ENCODE measurements at places on chromosomes 3 and 15.

- no peak for DNase-seq
- H3K36me3 ChIP-seq = no peaks in the 10 kb centered on the region
- no peaks in the 10 kb centered on the region for H3K4me1 ChIP-seq
These were observed 131.1 kb downstream of the NR1I2 start for GRCh38 chr3:119913021-119913420.

- no peak overlapping the region for H3K27ac ChIP-seq
- no peak overlapping the region for H3K4me3 ChIP-seq
- no peaks in the 10 kb centered on the region for H3K36me3 ChIP-seq
- no peak for DNase-seq
- no peaks in the 10 kb centered on the region for H3K4me1 ChIP-seq
- no peaks in the 10 kb centered on the region for H3K27me3 ChIP-seq
These were observed 104.3 kb upstream of the TMC3 start for GRCh38 chr15:81478354-81478753.

DNA sequence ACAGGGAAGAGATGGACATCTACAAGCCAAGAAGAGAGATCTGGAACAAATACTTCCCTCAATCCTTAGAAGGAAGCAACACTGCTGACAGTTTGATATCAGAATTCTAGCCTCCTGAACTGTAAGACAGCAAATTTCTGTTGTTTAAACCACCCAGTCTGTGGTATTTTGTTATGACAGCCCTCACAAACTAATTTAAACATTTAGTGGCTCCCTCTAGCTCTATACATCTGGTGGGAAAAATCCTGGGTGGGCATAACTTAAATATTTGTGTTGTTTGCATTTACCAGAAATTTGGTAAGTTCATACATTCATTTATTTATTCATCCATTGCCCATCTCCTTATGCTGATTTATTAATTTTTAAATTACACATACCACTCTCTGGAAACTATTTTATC lies 62.5 kb upstream of the GSK3B start:
- H3K4me1 ChIP-seq = no peaks in the 10 kb centered on the region
- DNase-seq = no peak
- H3K4me3 ChIP-seq = no peak overlapping the region
- H3K27me3 ChIP-seq = no peaks in the 10 kb centered on the region

- H3K27ac ChIP-seq = no peak overlapping the region
- H3K4me3 ChIP-seq = no peak overlapping the region
- no peaks in the 10 kb centered on the region for H3K4me1 ChIP-seq
- no peak for DNase-seq
These were observed 42.0 kb downstream of the IFT57 start for GRCh38 chr3:108180194-108180593.

DNA sequence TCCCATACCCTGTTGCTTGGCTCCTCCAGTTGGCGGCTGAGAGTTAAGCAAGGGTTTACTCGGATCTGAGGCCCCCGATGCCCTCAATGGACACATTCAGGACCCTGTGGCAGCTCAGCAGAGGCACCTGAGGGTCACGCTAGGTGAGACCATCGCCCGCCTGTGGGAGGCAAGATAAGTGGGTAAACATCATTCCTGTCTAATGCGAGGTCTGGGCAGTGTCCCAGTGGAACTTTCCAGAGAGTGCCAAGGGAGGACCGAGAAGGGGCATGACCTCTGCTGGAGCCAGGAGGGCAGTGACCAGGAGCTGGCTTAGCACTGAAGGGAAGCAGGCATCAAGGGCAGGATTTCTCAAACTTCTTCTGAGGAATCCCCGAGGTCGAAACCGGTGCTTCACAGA lies 65.4 kb upstream of the SEC61A1 start:
- no peak overlapping the region for H3K27ac ChIP-seq
- H3K4me3 ChIP-seq = no peak overlapping the region
- DNase-seq = no peak
- no peaks in the 10 kb centered on the region for H3K27me3 ChIP-seq
- H3K4me1 ChIP-seq = no peaks in the 10 kb centered on the region

DNA sequence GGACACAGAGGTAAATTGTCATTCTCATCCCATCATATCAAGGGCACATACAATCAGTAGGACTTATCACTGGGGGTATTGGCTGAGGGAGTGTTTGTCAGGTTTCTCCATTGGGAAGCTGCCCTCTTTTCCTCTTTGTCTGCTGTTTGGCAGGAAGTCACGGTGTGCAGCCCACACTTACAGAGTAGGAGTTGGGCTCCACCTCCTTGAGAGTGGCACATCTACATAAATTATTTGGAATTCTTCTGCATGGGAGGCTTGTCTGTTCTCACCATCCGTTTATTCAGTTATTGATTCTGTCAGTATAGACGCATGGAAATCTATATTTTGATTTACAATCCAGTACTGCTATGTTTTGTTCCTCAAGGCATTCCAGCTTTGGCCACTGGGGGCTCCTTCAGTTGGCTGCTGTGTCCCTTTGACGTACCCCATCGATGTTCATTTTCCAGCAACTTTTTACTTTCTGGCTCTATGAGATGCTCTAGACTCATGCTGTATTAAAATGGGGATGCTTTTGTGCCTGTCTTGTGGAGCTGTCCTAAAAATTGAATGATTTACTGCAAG lies 200.3 kb downstream of the SLCO3A1 start:
- H3K4me3 ChIP-seq = no peak overlapping the region
- DNase-seq = no peak
- no peaks in the 10 kb centered on the region for H3K36me3 ChIP-seq
- no peaks in the 10 kb centered on the region for H3K4me1 ChIP-seq
- no peaks in the 10 kb centered on the region for H3K27me3 ChIP-seq
